Thyroid gland (tissue), 4 donors: ENCODE measurements at places on chromosomes 3 and 15. TPM values are rescaled to one million over a fixed set of nuclear protein-coding genes. Genes with fewer than 3 reads are reported as not detected.
A peak's percentile ranks its signal among the peaks of the same experiment; 100 is the strongest.

DNA sequence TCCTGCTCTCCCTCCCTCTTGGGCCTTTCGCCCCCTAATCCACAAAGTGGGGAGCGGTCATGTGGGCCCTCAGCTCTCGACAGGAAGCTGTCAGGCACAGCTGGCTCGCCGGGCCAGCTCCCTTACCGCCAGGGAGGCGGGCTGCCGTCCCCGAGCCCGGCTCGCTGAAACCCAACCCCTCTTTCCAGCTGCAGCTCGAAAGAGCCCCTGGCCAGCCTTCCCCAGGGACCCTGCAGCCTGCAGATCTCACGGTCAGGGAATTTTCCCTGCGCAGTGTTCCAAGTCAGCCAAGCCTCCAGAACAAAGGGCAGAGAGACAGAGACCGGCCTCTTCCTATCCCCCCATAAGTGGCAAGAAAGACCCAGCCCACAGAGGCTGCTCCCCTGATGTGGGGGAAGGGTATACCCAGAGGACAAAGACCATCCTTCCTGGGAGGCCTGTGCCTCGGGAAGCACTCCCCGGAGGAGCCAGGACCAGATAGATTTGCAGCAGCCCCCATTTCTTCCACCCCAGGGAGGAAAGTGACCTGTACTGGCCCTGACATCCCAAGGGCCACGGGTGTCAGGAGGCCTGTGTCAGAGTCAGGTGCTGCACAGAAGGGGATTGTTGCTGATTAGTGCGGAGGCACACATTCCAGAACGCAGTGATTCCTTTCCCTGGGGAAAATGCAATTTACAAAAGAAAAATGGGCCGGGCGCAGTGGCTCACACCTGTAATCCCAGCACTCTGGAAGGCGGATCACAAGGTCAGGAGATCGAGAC is 32.6 kb downstream of the MAGEF1 start:
- H3K4me1 ChIP-seq = peaks cover 6% of the 10 kb centered on the region
- no peak overlapping the region for H3K4me3 ChIP-seq
- DNase-seq = no peak
- no peaks in the 10 kb centered on the region for H3K27me3 ChIP-seq
- H3K27ac ChIP-seq = no peak overlapping the region

GRCh38 chr3:123907720-123908119 is 23.6 kb upstream of the MYLK start:
- no peaks in the 10 kb centered on the region for H3K27me3 ChIP-seq
- H3K4me3 ChIP-seq = no peak overlapping the region
- no peaks in the 10 kb centered on the region for H3K36me3 ChIP-seq
- DNase-seq = no peak
- no peaks in the 10 kb centered on the region for H3K4me1 ChIP-seq
- no peak overlapping the region for H3K27ac ChIP-seq

Gene SLC51B
- total RNA-seq = not detected

Gene SCAANT1
- total RNA-seq = not detected

- no peak overlapping the region for H3K4me3 ChIP-seq
- H3K4me1 ChIP-seq = no peaks in the 10 kb centered on the region
- no peaks in the 10 kb centered on the region for H3K27me3 ChIP-seq
These were observed 12.1 kb upstream of the CNBP start for GRCh38 chr3:129195731-129196256.

DNA sequence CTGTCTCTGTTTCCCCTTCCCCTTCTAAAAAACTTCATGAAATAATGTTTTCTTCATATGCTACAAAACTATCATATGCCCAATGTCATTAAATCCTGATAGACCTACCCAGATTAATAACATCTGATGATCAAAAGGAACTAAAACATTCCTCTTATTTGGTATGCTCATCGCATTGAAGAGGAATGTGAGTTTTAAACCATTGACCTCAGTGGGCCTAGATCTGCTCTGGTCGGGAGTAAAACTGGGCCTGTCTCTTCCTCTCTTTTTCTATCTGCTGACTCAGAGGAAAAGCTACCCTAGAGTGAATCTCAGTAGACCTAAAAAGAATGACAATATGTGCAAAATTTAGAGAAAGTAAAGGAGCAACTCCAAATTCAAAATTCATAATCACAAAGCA is 275.8 kb downstream of the SATB1 start:
- no peak overlapping the region for H3K27ac ChIP-seq
- H3K4me3 ChIP-seq = no peak overlapping the region
- H3K4me1 ChIP-seq = no peaks in the 10 kb centered on the region
- no peaks in the 10 kb centered on the region for H3K27me3 ChIP-seq

- peak within 1 kb of the TSS; percentile 55 for H3K4me3 ChIP-seq
- H3K27me3 ChIP-seq = no peaks in the 10 kb centered on the region
- H3K4me1 ChIP-seq = peaks cover 36% of the 10 kb centered on the region
- DNase-seq = peak; percentile 72
- H3K27ac ChIP-seq = peak within 1 kb of the TSS; percentile 82
These were observed at the start of gene FAM174B for GRCh38 chr15:92655178-92655995. Gene FAM174B, minus strand, starts transcription at chr15:92655775.

GRCh38 chr3:10876661-10877060 is 60.6 kb downstream of the SLC6A11 start:
- no peak overlapping the region for H3K27ac ChIP-seq
- no peaks in the 10 kb centered on the region for H3K4me1 ChIP-seq
- H3K27me3 ChIP-seq = no peaks in the 10 kb centered on the region
- no peak for DNase-seq
- H3K4me3 ChIP-seq = no peak overlapping the region
- no peaks in the 10 kb centered on the region for H3K36me3 ChIP-seq

Gene PLSCR2
- not detected for total RNA-seq

DNA sequence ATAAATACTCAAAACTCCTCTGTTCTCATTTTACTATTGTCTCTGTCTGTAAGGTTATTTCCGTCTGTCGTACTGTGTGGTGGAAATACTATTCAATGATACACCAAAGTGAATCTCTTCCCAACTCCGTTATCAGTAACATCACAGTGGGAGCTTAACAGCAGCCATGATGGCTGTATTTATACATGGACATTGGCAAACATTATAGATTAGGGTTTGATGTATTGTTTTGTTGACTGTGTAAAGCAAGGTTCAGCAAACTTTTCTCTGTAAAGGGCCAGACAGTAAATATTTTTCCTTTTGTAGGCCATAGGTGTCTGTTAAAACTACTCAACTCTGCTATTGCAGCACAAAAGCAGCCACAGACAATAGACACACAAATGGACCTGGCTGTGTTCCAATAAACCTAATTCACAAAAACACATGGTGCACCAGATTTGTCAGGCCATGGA is 23.2 kb downstream of the LIPC start:
- H3K4me1 ChIP-seq = peaks cover 14% of the 10 kb centered on the region
- H3K36me3 ChIP-seq = no peaks in the 10 kb centered on the region
- H3K27ac ChIP-seq = no peak overlapping the region
- H3K27me3 ChIP-seq = no peaks in the 10 kb centered on the region

DNA sequence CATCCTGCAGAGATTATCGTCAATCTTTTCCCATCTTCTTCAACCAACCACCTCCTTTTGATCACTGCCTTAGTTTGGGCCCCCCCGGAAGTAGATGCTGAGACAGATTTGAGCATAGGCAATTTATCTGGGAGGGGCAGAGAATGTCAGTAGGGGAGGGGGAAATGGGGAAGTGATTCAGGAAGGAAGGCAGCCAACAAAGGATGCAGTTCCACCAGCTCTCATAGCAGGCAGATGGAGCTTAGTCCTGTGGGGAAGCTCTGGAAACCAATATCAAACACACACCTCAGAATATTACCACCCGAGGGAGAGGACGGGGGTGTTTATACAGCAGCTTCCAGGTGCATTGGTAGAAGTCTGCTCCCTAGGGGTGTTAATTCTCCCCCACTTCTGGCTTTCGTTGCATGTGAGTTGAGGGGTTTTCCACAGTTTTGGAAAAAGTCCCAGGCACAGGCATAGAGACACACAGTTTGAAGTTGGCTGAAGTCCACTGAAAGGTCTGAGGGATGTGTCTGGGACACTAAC is 91.5 kb upstream of the TNFAIP8L3 start:
- no peak overlapping the region for H3K4me3 ChIP-seq

DNA sequence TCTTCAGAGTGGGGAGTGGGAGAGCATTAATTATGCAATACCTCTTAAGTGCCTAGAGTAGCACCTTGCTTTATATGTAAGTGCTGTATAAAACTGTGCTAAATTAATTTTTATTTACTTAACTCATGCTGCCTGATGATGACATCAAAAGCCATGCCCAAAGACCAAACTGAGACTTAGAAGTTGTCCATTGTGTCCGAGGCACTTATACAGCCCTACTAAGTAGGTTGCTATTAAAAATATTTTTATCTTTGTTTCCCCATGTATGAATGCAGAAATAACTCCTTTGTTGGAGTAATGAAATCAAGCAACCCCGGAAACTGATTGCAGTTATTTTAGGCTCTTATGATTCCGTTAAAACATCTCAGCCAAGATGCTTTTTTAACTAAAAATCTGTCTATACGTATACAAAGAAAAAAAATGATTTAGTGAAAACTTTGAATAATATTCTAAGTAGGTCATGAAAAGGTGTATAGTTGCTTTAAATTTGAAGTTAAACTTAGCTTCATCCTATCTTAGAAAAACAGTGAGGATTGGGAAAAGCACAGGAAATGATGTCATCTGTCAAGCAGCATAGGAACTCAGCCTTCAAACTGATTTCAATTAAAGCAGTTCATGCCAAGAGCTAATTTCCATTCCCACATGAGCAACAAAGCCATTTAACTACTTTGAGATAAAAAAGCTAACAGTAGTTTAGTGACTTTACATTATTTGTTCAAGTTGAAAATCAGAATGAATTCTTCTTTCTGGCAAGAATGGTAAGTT is 43.0 kb downstream of the FBN1 start:
- no peak for DNase-seq
- no peak overlapping the region for H3K4me3 ChIP-seq
- H3K27ac ChIP-seq = no peak overlapping the region
- H3K27me3 ChIP-seq = no peaks in the 10 kb centered on the region

Gene ANKRD34C
- total RNA-seq = not detected

- no peaks in the 10 kb centered on the region for H3K27me3 ChIP-seq
- no peak overlapping the region for H3K4me3 ChIP-seq
- peaks cover 7% of the 10 kb centered on the region for H3K4me1 ChIP-seq
- DNase-seq = no peak
- H3K36me3 ChIP-seq = no peaks in the 10 kb centered on the region
These were observed 33.4 kb upstream of the SCAANT1 start for GRCh38 chr3:63945558-63946096.

DNA sequence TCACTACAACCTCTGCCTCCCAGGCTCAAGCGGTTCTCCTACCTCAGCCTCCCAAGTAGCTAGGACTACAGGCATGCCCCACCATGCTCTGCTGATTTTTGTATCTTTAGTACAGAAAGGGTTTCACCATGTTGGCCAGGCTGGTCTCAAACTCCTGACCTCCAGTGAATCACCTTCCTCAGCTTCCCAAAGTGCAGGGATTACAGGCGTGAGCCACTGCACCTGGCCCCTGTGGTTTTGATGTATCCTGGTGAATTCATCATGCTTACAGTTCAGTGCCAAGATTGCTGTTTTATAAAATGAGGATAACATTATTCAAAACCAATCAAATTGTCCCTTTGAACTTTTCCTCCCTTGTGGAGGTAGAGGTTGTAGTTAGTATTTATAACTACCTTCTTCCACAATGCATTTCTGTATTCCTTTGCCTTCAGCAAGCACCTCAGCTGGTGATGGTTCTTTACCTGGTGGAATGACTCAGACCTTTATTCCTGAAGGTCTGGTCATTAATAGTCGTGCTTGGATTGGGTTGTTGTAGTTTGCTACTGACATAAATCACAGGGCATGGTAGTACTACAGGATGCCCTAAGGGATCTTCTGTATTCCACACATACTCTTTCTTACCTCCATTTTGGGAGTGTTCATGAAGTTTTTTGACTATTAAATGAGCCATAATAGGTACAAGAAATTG is 76.9 kb downstream of the UBP1 start:
- no peak for DNase-seq
- H3K27me3 ChIP-seq = no peaks in the 10 kb centered on the region
- H3K36me3 ChIP-seq = no peaks in the 10 kb centered on the region
- H3K27ac ChIP-seq = no peak overlapping the region
- no peaks in the 10 kb centered on the region for H3K4me1 ChIP-seq

Gene ADAMTS7
- total RNA-seq = 2.5 TPM

DNA sequence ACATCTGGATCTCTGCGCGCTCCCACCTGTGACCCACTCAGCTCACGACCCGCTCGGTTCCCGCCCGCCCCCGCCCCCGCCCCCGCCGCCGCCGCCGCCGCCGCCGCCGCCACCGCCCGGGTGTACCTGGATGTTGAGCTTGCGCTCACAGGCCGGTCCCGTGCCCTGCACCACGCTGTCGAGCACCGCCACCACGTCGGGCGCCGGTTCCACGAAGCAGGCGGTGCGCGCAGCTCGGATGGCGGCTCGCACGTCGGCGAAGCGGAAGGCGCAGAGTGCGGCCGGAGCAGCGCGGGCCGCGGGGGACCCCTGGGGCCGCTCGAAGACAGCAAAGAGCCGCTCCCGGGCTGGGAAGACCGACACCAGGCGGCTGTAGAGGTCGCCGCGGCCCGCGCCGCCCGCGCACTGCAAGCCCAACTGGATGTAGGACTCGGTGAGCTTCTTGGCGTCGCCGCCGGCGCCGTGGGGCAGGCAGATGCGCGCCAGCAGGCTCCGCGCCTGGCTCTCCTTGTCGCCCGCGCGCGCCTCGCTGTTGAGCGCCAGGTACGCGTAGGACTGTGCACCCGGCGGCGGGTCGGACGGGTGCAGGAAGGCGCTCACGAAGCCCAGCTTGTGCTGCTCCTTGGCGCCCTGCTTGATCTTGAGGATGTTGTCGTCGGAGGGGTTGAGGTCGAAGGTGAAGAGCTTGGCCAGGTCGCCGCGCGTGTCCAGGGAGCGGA is 1.1 kb downstream of the PLXND1 start:
- H3K27ac ChIP-seq = peak overlapping the region; percentile 78
- H3K4me1 ChIP-seq = peaks cover 60% of the 10 kb centered on the region
- H3K36me3 ChIP-seq = no peaks in the 10 kb centered on the region

DNA sequence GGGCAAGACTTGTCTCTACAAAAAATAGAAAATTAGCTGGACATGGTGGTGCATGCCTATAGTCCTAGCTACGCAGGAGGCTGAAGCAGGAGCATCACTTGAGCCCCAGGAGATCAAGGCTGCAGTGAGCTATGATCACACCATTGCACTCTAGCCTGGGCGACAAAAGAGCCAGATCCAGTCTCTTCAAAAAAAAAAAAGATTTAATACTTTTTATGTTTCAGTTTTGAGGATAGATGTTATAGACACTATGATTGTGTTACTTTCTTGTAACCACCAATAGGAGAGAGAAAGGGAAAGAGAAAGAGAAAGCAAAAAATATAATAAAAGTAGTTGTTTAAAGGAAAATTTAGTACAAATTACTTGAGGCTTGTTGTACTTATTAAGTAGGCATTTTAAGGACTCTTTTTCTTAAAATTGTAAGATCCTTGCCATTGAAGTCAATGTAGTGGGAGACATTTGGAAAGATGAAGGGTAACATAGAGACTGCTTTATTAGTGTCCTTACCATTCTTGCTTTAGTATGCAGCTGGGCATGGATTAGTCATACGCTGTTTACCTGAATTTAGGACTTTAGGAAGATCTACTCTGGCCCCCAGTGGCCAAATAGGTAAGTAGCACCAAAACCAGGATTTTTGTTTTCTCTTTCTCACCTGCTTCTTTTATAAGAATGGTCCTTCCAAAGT is 35.1 kb upstream of the ZDHHC23 start:
- no peaks in the 10 kb centered on the region for H3K27me3 ChIP-seq
- DNase-seq = peak; percentile 34
- no peaks in the 10 kb centered on the region for H3K4me1 ChIP-seq
- H3K27ac ChIP-seq = peak overlapping the region; percentile 23

Gene ACOX2
- 62.2 TPM for total RNA-seq

- no peaks in the 10 kb centered on the region for H3K4me1 ChIP-seq
- H3K27ac ChIP-seq = no peak overlapping the region
- peaks cover 4% of the 10 kb centered on the region for H3K36me3 ChIP-seq
- no peak overlapping the region for H3K4me3 ChIP-seq
- no peak for DNase-seq
- no peaks in the 10 kb centered on the region for H3K27me3 ChIP-seq
These were observed 125.0 kb upstream of the CGNL1 start for GRCh38 chr15:57251308-57251707.

Gene TMEM266
- total RNA-seq = not detected
